Activated CD4-positive, alpha-beta T cell treated with anti-CD3 and anti-CD28 coated beads, Interleukin-2, amount 10 ng/mL, durations not matched to agents 7 days and 5 days (primary cell): ENCODE measurements at places on chromosomes 16 and 17.

DNA sequence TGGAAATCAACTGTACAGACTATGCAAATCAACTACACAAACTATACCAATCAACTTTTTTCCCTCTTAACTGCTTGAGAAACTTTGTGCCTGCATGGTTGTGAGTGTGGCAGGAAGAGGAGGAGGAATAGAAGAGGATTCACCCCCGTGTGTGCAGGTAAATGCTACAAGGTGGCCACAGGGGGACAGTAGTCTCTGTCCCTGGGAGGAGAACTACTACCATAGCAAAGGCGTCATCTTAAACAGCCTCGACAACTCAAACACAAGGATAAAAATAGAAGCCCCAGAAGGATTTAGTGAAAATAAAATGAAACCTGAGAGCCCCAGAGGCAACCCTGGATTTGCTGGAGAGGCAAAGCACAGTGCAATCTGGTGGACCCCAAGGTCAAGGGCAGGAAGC lies 199.5 kb upstream of the DYNLRB2 start:
- no peak for DNase-seq

- DNase-seq, result peak; percentile 21
Measured at GRCh38 chr16:85569615-85570212, 43.4 kb upstream of the GSE1 start.

DNA sequence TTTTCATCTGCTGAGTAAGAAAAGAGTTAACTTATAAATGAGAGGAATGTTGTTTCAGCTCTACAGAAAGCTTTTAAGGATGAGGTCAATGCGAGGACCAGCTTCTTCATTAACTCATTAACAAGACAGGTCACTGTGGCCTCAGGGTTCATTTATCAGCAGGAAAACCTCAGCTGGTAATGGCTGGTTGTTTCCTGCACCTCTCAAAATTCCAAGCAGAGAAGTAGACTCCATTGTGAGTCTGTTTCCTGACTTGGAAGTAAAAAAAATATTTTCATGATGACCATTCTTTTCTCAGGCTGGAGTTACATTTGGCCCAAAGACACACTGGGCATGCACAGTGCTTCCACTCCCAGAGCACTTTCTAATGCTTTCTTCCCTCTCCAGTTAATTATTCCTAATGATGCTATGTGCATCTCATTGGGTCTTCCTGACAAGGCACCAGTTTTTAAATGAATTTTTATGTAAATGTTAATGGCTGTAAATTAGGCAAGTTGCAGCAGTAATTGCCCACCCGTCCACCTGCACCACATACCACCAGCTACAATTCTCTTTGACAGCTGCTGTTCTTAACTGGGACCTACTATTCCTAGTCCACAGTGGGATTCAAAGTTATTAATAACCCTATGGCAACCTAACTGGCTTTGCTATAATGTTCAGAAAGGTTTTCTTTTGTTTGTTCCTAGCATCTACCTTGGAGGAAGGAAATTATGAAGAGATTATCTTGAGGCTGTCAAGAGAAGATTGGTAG lies 89.5 kb upstream of the BCAR1 start:
- no peak for DNase-seq

GRCh38 chr17:38579934-38580333 lies 25.8 kb downstream of the SRCIN1 start:
- DNase-seq, result no peak

- DNase-seq, result no peak
Measured at GRCh38 chr16:61770301-61770700, 265.9 kb downstream of the CDH8 start.

DNA sequence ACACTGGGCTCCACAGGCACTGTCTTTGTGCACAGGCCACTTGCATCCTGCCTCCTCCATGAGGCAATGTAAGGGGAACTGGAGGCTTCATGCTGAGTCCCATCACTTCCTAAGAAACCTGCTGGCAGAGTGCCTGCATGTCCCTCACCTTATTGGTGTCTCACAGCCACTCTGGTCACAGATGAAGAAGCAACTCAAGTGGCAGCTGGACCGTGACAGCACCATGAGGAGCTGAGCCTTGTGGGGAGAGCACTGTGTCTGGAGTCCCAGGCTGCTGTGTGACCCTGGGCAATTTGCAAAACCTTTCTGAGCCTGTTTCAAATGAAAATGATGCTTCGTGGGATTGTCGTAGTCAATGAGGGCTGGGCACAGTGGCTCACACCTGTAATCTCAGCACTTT lies 19.5 kb downstream of the ANKRD40 start:
- DNase-seq, result no peak

DNA sequence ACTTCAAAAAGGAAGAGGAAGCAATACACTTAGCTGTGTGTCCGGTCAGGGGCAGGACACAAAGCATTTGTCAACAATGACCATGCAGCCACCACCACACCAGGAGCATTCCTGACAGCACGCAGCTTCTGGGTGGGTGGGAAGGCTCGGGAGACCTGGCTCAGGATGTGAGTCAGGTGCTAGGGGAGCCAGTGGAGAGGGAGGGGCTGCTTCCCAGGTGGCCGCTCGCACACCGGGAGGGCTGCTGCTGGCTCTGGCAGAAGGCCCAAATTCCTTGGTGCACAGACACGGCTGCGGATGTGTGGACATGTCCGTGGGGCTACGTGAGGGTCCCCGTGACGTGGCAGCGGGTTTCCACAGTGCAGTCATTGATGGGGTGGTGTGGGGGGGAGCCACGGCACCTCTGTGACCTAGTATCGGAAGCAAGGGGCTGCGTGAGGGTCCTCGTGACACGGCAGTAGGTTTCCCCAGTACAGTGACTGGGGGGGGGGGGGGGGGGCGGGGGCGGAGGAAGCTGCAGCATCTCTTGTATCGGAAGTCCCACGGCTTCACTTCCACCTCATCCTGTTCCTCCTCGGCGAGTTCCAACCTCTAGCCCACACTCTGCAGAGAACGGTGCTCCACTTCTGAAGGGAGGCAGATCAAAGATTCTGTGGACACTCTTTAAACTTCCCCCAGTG lies 112.8 kb downstream of the ZNF778 start:
- peak; percentile 57 for DNase-seq

GRCh38 chr16:30032083-30032819 lies 1.2 kb upstream of the TLCD3B start:
- peak; percentile 76 for DNase-seq

- peak; percentile 74 for DNase-seq
Measured at GRCh38 chr17:17303010-17303846, at the start of gene NT5M. Gene NT5M, plus strand, starts transcription at chr17:17303373. Its CDS starts 178 bp downstream, at chr17:17303551.

DNA sequence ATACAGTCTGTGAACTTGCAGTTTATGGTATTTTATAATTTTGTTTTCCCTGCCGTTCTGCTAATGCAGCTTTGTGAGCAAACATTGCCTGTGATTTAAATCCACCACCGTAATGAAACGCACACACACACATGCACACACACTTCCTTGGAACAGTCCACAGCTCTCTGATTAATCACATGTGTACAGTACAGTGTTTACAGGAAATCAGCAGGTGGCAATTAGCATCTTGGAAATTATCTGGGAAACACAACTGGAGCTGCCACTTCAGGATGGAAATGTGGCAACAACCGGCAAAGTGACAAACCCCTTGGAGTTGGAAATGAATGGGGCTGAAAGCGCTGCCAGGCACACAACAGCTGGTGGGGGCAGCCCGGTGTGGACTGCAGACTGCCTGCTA lies 12.9 kb upstream of the ZKSCAN2 start:
- no peak for DNase-seq

GRCh38 chr17:66579556-66579955 lies 255.4 kb upstream of the CACNG5 start:
- no peak for DNase-seq

GRCh38 chr17:74457146-74457819 lies 9.2 kb upstream of the CD300A start:
- DNase-seq, result peak; percentile 69

DNA sequence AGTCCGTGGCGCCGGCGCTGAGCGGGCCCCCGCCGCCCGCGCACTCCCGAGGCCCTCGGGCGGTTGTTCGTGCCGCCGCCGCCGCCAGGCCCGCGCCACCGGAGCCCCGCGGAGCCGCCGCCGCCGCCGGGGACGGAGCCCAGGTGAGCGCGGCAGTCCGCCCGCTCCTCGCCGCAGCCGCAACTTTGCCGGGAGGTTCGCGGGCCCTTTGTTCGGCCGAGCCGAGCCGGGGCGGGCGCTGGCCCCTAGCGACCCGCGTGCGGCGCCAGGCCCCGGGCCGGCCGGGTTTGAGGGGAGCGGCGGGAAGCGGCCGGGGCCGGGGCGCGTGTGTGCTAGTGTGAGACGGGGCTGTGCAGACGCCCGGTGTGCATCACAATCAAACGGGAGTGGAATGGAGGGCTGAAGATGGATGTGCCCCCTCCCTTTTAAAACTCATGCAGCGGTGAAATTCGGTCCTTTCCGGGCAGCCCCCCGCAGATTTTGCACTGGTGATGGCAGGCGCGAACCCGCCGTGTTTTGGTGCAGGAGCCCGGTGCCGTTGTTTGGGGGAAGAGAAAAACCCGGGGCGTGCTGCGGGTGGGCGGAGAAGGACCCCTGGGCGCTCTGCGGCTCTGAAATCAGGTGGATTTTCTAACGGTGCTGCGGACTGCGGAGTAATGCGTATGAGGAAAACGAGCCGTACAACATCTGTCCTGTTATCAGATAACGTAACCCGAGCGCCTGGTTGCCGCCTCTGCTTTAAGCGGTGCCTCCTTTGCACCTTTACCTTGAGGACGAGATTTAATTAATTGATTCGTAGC lies 823 bp downstream of the TNRC6C start:
- DNase-seq, result peak; percentile 43

DNA sequence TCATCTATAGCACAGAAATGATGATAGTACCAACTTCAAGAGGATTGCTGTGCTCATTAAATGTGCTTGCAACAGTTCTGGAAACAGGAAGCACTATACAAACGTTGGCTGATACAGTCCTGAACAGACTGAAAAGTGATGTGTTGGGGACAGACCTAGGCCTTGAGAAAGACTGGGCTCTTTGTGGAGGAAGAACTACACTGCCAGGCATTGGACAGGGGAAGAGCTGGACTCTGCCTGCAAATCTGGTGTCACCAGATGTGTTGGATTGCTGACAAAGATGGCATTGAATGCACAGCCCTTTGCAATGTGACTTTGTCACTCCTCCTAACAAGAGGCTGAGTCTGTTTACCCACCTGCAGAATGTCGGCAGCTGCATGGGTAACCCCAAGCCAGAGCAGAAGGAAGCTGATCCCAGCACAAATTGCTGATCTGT lies 12.4 kb upstream of the ST6GALNAC2 start:
- DNase-seq, result no peak

- no peak for DNase-seq
Measured at GRCh38 chr17:54919425-54919824, 18.8 kb downstream of the TOM1L1 start.

DNA sequence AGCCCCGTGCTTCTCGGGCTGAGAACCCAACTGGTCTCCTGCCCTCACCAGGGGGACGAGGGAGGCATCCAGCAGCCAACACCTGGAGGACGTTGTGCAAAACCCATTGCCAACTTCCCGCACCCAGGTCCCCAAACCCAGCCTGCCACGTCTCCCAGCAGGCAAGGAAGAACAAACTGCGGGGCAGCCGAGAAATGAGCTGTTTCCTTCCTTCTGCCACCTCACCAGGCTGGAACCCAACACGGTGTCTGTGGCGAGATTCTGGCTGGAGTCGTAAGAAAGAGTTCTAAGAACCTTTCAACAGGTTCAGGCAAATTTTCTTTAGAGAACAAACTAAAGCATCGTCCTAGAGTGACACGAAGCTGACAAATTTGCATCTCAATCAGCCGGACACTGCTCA lies 3.6 kb downstream of the SLC43A2 start:
- DNase-seq, result no peak

DNA sequence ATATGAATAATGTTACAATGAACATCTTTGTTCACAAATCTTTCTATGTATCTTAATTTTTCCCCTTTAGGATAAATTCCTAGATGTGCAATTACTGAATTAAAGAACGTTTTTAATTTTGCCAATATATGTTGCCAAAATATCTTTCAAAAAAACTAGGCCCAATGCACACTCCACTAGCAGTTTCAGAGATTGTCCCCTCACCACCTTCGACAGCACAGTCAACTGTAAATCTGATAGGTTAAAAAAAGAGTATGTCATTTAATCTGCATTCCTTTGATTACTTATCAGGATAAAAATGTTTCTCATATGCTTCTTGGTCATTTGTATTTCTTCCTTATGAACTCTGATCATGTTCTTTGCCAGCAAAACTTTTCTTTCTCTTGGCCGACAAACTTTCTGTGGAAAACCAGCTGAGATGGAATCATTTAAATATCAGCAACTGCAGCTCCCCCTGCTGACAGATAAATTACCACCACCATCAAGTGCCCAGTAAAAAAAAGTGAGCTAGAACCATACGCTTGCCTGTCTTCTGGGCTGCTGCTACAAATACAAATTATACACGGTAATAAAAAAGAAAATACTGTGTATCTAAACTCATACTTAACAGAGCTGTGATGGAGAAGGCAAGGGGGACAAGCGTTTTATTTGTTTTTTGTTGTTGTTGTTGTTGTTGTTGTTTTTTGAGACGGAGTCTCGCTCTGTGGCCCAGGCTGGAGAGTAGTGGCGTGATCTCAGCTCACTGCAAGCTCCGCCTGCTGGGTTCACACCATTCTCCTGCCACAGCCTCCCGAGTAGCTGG lies 19.6 kb upstream of the KANSL1 start:
- peak; percentile 69 for DNase-seq

GRCh38 chr16:84699712-84700445 lies at the start of gene USP10:
Gene USP10, plus strand, starts transcription at chr16:84700000. Its CDS starts 91 bp downstream, at chr16:84700091.
- peak; percentile 83 for DNase-seq
